Femur (tissue), 1 donor: ENCODE measurements at places on chromosomes 12 and 14.

DNA sequence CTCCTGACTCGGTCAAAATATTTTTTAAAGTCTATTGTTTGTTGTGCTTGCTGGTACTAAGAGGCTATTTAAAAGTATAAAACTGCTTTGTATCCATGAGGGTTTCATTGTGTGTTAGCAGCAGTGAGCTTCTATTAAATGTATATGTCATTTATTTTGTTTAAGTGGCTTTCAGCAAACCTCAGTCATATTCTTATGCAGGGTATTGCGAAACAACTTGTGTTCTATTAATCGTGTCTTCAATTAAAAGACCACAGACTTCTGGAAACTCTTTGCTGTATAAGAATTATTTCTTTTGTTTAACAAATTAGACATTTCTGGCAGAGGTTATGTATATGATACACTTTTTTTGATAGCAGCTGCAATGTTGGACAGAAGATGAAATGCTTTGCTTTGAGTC is 6.5 kb downstream of the IAPP start:
- DNase-seq = no peak

- no peak for DNase-seq
These were observed 59.9 kb downstream of the HSP90AA1 start for GRCh38 chr14:102026934-102027333.

- no peak for DNase-seq
These were observed 11.5 kb downstream of the CCND2 start for GRCh38 chr12:4285070-4285469.

DNA sequence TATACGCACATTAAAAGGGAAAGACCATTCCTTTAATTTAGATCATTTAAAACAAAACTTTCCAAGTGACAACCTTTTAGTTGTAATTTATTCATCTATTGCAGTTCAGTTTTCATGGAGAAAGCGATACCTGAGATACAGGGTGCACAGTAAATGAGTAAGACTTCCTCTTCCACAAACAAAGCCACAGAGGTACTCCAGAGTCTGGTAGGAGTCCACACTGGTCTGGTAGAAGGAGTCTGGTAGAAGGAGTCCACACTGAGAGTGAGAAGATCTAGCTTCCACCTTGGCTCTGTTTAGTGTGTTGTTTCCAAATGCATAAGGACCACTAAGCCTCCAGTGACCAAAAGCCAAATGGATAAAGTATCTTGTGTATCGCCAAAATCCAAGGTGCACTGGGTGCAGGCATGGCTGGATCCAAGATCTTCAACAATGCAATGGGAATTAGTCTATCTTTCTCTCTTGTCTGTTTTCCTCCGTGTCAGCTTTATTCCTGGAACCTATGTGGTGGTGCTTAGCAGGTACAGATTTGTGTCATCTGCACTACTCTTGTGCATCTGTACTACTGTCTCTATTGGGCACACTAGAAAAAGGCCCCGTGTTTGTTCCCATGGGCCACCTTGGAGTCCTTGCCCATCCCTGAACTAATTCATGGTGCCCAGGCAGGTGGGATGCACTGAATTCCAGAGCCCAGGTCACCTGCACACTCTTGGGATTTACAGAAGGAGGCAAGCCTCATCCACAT is 331.1 kb downstream of the BCL11B start:
- DNase-seq = no peak

- DNase-seq = peak; percentile 88
These were observed 40.2 kb downstream of the HSP90AA1 start for GRCh38 chr14:102046337-102047278.

GRCh38 chr12:75585330-75585729 is 73.9 kb upstream of the KRR1 start:
- no peak for DNase-seq

- DNase-seq = peak; percentile 73
These were observed at the start of gene SELPLG for GRCh38 chr12:108633534-108634248. Gene SELPLG, minus strand, starts transcription at chr12:108633894. Its CDS starts 9,587 bp downstream, at chr12:108624307.

DNA sequence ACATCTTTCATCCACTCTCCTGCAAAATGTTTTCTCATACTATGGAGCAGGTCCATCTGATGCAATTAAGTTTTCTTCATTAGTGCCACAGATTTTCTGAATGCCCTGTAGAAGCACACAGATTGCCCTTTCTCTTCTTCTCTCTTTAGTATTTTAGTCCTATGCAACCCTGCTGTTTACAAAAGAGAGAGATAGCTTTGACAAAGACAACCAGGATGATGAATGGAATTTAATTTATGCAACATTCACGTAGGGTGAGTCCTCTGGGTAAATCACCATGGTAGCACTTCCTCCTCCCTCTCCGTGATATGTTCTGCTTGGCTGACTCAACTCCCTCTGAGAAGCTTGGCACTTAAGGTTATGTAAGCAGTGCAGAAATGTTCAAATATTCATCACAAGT is 400.9 kb upstream of the PDE3A start:
- no peak for DNase-seq

GRCh38 chr12:101666052-101666728 is 31.2 kb upstream of the CHPT1 start:
- DNase-seq = no peak

- DNase-seq = no peak
These were observed 60.9 kb upstream of the PSMA6 start for GRCh38 chr14:35231207-35231760.

DNA sequence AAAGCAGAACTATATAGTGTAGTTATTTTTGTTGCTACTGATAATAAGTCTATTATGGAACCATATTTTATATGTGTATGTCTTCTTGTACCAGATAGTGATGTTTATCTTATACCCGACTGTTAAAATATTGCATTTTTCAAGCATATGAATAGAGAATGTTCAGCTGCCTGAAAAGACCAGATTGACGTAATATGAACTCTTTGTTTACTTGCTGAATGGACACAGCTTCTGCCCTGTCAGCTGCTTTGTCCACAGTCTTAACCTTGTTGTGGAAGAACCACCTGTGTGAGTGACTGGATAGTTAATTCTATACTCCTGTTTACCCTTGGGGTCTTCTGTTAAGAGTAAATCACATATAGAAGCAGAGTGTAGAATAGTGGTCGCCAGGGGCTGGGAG is 109.3 kb downstream of the LGR5 start:
- DNase-seq = no peak

DNA sequence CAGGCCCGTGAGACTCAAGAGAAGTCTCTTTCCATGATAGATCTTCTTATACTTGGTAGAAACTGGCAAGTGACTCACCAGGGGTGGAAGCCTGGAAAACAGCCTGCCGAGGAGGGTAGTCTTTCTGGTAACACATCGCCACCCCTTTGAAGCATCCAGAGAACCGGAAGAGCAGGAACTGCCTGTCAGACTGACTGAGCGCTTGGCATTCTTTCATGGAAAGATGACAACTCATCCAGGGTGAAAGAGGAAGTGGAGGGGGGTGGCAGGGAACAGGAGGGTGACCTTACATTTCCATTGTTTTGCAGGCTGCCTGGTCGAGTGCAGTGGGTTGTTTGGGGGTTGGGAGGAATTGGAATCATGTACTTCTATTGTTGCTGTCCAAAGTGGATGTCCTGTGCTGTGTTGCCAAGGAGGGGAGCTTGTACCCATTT is 34.5 kb downstream of the PRKCH start:
- DNase-seq = peak; percentile 61

DNA sequence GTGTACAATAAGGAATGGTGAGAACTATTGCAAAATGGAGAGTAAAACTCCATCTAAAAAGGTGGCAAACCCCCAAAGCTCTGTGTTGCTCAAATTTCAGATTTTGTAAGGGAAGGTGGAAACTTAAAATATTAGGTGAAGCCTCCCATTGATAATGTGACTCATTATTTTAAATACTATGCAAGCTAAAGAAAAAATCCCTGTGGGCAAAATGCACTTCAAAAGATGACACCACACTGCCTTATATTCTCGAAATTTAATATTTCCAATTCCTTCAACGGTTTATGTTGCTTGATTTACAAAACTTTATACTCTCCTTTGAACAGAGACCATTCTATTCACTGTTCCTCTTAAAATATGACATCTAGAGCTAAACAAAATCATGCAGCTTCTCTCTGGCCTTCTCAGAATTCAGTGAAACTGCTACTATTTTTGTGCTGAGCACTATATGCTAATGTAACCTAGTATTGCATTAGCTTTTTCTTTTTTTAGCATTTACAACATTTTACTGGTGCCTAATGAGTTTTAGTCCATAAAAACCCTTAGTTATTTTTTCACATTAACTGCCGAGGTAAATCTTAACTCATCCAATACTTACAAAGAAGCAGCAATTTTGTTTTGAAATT is 297.7 kb downstream of the SYT1 start:
- DNase-seq = no peak

DNA sequence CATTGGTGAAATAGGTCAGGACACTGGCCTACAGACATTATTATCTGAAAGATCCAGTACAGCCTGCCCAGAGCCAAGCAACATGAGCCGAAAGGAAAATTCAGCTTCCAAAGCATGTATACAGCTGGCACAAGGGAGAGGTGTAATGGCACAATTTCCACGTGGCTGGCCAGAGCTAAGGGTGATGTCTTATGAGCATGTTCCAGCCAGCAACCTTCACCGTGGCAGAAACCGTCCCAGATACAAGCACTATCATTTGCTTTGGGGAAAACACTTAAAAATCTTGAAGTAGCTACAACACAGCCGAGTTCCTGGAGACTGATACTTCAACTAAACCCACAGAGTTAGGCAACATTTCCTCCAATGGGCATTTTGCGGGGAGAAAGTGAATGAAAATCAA is 44.5 kb downstream of the CORO1C start:
- DNase-seq = peak; percentile 62

DNA sequence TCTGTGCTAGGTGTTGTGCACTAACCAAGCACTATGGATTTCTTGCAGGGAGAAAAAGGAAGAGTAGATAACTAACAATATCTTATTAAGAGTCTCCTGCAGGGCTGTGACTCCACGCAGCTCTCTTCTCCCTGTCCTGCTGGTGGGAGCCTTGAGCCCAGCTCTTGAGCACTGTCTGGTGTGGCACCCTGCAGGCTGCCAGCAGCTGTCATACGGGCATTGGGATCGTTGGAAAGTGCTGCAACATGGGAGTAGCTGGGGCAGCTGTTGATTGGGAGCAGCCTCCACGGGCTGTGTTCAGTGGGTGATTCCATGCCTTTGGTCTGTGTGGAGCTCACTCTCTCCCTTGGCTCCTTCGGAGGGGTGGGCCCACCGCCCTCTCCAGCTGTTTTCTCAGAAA is 125.3 kb downstream of the FBXL14 start:
- no peak for DNase-seq

DNA sequence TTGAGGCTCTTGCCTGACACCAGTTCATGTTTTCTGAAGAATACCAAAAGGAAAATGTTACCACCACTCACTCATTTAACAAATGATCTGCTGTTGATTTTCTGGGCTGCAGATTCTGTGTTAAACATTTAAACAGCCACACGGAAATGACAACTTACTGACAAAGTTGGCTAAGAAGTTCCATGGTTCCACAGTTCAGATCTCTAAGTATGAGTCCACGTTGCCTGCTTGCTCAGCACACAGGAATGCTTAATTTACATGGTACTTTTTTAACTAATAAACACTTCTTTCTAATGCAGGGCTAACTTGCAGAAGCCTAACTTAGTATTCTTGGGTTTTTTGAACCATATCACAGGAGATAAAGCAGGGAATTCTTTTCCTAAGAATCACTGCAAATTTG is 34.7 kb downstream of the PTGER2 start:
- DNase-seq = no peak

GRCh38 chr12:630656-631632 is 32.3 kb downstream of the NINJ2 start:
- peak; percentile 55 for DNase-seq

- no peak for DNase-seq
These were observed 48.2 kb downstream of the SPPL3 start for GRCh38 chr12:120855823-120856588.

GRCh38 chr14:67186789-67187584 is 2.3 kb upstream of the GARIN2 start:
- no peak for DNase-seq

DNA sequence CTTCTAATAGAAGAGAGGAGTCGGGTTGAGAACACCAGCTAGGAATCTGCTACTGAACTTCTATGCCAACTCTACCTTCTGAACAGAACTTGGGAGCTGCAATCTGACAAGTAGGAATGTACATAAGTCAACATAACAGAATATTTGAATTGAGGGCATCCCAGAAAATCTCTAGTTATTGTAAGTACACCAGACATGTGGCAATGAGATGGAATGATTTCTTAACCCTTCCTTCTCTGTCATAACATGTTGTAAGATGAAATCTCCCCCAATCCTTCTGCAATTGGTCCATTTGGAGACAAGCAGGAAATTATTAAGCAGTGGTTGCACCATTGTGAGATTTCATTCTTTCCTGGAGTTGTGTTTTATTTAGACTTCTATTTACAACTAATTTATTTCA is 68.7 kb upstream of the TMPO start:
- no peak for DNase-seq

DNA sequence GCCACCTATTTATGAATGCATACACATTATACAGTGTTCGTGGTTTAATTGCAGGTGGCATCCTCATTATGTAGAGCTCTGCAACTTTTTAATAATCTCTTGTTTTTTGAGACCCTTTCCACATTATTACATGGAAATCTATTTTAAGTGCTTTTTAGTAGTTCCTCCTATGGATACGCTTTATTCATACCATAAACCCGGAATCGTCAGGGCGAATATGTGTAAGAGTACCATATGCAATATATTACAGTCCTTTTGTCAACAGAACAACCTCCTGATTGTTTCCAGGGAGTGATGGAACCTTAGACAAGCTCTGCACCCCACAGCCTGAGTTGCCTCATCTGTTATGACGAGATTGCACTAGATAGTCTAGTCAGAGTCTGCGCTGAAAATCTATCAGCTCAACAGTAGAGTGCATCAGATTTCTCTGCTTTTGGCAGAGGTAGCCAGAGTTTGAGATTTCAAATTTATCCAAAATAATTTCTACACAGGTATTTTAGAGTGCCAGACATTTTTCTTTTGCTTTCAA is 33.6 kb downstream of the EID3 start:
- no peak for DNase-seq

DNA sequence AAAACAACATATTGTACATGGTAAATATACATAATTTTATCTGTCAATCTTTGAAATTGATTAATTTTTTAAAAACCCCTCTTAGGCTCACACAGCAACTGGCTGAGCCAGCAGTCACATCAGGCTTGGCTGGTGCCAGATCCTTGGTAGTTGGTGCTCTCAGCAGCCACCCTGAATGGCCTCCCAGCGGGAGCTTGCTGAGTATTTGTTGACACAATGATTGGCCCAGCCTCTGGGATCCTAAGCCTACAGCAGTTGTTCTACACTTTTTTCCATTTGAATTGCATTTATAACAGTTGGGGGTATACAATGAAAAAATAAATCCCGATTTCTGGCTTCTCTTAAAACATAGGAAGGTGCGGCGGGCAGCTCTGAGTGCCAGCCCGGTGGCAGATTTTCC is 11.1 kb downstream of the PRKAB1 start:
- no peak for DNase-seq

- DNase-seq = no peak
These were observed 623.2 kb downstream of the CCER1 start for GRCh38 chr12:90331821-90332220.

DNA sequence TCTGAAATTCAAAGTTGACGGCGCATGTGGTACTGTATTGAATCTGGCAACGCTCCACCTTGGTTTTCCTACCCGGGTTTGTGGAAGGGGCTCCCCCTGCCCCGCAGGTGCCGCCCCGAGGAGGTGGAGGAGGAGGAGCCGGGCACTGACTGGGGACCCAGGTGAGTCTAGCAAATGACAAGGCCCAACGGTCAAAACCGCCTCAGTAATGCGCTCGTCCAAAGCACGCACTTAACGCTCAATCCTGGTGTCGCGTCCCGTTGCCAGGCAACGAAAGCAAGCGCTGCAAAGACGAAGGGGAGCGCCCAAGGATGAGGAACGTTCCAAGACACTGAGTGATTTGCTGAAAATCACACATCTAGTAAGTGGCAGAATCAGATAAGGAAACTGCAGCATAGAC is 24.0 kb upstream of the CLEC4E start:
- no peak for DNase-seq

GRCh38 chr12:50221228-50222008 is 54.2 kb upstream of the CERS5 start:
- peak; percentile 75 for DNase-seq
